T follicular helper cell (primary cell): ENCODE measurements at places on chromosomes 2 and 18.
A peak's percentile ranks its signal among the peaks of the same experiment; 100 is the strongest.

- DNase-seq = no peak
Measured at GRCh38 chr2:238948765-238949641, 101.1 kb downstream of the TWIST2 start.

DNA sequence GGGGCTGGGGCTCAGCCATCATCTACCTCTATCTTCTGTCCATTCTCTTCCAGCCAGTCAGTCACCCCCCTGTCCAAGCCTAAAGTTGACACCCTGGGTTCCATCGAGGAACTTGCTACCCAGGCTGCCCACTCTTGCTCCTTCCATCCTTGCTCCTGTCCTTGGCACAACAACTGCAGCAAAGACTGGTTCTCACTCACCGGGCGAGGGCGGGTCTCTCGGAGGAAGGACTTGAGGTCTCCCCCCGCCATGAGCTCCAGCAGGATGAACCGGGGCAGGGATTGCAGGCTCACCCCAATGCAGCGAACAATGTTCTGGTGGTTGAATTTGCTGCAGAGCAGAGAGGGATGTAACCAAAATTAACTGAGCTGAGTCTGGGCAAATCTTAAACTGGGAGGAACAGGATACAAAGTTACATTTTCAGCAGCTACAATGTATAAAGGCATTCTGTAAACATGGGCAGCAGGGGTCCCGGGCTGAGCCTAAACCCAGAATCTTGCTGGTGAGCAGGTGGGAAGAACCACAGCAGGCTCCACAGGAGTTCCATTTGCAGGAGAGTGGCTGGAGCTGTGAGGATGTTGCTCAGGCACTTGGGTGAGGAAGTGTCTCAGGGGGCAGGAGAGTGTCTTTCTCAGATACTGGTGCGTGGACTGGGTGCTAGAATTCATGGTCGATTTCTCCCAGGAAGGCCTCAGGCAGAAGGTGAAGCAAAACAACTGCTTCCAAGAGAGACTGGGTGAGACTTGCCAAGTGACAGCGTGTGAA, 105.5 kb downstream of the CLIP4 start:
- DNase-seq = no peak

GRCh38 chr2:57544624-57545023, 502.0 kb upstream of the VRK2 start:
- DNase-seq = no peak

DNA sequence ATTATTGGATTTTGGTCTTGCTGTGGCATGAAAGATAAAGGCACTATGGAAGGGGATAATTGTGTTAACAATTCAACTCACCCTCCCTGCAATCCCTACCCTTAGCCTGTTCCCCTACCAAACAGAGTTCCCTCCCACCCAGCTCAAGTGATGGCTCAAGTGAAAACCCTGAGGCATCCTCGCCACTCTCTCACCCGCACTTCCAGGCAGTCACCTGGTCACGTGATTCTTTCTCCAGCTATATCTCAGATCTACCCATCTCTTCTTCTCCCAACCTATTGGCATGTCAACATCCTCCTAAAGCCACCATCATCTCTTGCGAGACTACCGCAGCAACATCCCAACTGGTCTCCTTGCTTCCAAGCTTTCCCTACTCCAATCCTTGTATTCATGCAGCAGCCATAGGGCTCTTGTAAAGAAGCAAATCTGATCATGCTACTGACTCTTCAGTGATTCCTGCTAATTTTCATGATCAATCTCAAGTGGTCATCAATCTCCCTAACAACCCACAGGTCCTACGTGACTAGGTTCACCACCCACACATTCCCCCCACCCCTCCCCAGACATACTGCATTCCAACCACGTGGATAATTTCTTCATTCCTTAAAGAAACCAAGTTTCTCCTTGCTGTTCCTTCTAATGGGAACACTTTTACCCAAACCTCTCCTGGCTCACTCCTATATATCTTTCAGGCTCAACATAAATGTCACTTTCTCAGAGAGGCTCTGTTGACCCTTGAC, 66.7 kb downstream of the MBD2 start:
- no peak for DNase-seq

- DNase-seq = peak; percentile 18
Measured at GRCh38 chr2:126761981-126762878, 106.3 kb downstream of the GYPC start.

DNA sequence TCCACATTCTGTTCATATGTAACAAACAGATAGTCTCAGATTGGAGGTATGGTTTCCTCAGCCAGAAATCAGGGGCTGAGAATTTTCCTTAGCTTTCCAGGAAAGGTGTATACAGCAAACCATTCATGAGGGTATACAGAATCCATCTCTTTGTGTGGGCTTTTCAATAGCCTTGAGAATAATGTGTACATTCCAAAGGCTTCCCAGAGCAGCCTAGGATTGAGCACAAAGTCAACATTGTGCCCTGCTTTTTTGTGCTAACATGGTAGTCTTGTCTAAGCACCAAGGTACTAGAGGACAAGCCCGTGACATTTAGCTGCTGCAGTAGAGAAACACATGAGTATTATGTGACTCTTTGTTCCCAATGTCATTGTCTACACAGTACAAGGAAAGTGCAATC, 322.1 kb upstream of the TANK start:
- DNase-seq = no peak

GRCh38 chr2:128770143-128771085, 451.7 kb upstream of the HS6ST1 start:
- no peak for DNase-seq

- no peak for DNase-seq
Measured at GRCh38 chr2:195898505-195899191, 170.0 kb downstream of the DNAH7 start.

- DNase-seq = no peak
Measured at GRCh38 chr2:26178746-26179436, 6.0 kb downstream of the GAREM2 start.

DNA sequence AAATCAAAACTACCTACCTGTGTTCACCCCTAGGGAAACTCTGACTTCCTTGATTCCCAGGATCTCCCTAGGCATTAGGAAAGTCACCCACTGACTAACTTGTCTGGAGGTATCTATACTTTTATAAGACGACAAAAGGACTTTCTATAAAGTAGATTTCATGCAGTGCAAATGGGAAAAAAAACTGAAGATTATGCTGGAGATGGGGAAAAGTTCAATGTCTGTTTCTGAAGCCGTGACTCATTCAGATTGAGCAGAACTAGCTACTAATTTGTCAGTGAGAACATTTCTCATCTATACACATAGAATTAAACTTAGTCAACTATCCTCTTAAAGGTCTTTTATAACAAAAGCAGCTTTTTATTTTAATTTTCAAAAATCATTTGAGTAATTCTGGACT, 6.0 kb downstream of the SEPTIN10 start:
- DNase-seq = no peak

GRCh38 chr2:192203876-192204275, 9.1 kb upstream of the TMEFF2 start:
- DNase-seq = no peak

DNA sequence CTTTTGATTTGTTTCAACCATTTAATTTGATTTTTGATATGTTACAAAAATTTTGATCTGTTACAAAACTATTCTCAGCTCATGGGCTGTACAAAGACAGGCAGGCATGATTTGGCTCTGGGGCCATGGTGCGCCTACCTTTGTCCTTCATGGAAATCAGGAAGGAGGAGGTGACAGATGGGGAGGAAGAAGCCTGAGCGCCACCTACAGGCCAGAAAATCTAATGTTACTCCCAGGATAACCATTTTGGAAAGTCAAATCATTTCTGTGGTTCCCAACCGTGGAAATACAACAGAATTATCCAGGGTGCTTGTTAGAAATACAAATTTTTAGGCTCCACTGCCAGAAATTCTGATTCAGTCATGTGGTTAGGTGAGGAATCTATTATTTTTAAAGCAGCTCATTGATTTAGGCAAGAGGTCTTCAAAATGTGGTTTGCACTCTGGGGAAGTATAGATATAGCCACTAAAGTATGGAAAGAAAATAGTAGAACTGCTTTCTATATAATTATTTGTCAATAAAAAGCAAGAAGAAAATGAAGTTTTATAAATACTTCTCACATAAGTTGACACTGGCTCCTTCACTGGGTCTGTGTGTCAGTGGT, 93.9 kb downstream of the EVA1A start:
- no peak for DNase-seq

DNA sequence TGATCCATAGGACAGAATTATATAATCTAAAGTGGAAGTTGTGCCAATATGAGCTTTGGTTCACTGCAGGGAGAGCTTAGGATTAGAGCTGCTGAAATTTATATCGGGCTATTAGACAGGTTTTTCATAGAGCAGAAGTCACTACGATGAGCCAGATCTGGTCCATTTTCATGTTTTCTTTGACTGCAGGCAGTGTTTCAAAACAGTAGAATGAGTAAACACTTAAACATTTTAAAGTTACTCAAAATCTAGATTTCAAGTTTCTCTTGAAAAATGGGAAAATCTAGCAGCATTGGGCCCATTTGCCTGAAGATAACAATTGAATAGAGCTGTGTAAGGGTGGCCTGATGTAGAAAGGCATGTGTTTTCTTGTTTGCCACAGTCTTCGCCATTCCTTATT, 14.5 kb upstream of the ADAM23 start:
- no peak for DNase-seq
